ENCODE measurements at places on chromosomes 5 and 9. TPM values are rescaled to one million over a fixed set of nuclear protein-coding genes. Genes with fewer than 3 reads are reported as not detected.

- no peak for DNase-seq
These were observed 25.6 kb downstream of the USP20 start for GRCh38 chr9:129860653-129861446.

DNA sequence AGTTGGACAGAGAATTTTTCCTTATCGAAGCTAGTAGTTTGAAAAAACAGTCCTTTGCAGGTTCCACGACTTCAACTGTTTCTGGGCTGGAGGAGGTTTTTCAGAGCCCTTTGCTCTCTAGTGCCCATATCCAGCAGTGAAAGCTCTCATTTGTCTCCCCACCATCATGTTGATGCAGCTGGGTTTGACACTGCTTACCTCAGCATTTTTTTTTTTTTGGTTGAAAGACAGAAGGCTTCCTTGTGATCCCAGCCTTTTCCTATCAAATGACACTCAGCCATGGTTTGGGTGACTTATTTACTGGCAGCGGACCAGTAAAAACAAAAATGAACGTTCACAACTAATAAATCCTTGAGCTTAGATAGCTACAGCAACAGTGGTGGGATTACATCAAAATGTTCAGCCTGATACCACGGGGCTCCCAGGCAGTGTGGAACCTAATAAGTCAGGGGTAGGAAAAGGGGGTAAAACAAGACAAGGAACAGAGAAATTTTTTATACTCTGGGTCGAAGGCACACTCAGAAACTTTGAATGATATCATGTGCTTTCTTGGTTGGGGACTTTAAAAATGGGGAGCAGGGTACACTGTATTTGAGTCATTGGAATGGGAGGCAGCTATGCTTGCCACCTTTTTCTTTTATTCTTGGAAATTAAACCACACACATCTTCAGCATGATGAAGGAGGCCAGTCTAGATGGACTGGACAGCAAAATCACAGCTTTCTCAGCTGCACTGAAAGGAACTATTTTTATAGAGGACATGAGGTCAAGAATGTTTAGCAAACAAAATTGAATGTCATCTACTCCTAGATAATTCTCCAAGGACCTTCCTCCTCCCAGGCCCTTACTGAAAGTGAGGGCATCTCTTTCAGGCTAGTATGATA lies 308.9 kb upstream of the MPDZ start:
- DNase-seq, result no peak

DNA sequence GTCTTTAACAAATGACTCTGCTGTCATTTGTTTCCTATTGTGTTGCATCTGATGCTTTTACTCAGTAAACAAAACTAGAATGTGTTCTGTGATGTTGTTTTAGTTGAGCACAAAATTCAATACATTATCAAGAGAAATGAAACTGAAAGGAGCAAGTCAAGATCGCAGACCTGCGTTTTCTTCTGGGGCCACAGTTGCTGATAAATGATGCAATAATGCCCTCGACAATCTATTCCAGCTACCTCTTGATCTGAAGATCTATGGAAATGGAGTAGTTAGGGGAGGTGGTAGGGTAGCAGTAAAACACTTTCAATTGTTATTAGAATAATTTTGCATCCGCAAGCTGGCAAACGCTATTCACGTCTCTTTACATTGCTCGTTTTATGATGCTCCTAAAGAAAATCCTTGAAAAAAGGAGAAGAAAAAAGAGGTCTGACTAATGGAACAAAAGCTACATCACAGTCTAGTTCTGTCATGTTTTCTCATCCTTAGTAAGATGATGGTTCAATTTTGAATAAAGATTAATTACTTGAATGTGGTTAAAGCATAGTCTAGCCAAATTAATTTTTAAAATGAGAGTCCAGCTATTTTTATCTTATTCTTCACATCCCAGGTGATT lies 1.6 kb downstream of the ZNF366 start:
- DNase-seq, result no peak

DNA sequence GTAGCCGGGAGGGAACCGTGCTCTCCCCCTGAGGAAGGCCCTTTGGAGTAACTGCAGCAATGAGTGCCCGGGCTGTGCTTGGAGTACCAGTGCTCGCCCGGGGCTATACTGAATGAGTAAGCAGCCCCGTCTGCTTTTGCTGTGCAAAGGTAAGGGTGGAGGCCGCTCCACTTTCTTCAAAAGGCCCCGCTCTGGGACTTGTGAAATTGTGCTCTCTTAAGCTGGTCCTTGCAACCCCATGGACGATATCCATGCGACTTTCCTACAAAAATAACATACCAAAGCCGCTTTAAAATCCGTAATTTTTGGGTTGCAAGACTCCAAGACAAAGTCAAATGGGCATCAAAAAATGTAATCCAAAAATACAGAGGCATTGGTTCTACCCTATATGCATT lies 578 bp upstream of the TNFAIP8 start:
- DNase-seq, result no peak

DNA sequence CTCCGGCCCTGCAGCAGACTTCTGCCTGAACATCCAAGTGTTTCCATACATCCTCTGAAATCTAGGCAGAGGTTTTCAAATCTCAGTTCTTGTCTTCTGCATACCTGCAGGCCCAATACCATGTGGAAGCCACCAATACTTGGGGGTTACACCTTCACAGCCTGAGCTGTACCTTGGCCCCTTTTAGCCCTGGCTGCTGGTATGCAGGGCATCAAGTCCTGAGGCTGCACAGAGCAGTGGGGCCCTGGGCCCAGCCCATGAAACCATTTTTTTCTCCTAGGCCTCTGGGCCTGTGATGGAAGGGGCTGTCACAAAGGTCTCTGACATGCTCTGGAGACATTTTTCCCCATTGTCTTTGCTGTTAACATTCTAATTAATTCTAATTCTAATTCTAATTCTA lies 680.6 kb downstream of the ELAVL2 start:
- DNase-seq, result no peak

DNA sequence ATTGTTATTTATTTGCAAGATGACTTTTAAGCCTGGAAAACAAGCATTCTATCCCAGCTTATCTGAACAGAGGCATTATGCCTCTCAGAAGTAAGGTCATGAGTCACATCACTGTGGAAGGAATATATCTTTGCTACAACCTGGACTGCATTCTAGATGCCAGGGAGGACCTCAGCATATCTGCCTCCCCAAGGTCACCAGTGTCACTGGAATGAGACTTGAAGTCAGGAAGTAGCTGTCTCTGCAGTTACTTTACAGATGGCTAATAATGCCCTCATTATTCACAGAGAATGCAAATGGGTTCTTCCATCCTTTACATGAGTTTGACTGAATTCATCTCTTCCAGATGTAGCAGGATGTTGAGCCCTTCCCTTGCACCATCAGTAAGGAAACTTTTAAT lies 4.4 kb upstream of the FAM13B start:
- DNase-seq, result no peak

Gene IFNB1
- not detected for total RNA-seq

Gene MUSK
- total RNA-seq, result not detected

Gene GNA14
- total RNA-seq, result not detected

DNA sequence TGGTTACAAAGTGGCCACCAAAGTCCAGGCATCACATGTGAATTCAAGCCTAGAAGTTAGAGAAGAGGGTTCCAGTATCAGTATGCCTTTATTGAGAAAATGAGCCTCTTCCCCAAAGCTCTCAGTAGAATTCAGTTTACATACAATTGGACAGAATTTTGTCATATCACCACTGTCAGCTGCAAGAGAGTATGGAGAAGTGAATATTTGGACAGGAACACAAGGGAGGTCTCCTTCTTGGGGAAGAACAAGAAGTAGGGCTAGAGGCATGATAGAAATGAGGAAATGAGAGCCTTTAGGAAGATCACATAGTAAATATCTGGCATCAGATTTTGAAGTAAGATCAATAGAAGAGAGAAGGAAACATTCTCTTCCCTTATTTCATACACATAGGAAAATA lies 27.8 kb upstream of the VLDLR start:
- no peak for DNase-seq

All from A172 (cell line).